ENCODE measurements at places on chromosomes 16 and 17.

- no peak for DNase-seq
Measured at GRCh38 chr17:81302861-81303333, 7.8 kb upstream of the SLC38A10 start.

DNA sequence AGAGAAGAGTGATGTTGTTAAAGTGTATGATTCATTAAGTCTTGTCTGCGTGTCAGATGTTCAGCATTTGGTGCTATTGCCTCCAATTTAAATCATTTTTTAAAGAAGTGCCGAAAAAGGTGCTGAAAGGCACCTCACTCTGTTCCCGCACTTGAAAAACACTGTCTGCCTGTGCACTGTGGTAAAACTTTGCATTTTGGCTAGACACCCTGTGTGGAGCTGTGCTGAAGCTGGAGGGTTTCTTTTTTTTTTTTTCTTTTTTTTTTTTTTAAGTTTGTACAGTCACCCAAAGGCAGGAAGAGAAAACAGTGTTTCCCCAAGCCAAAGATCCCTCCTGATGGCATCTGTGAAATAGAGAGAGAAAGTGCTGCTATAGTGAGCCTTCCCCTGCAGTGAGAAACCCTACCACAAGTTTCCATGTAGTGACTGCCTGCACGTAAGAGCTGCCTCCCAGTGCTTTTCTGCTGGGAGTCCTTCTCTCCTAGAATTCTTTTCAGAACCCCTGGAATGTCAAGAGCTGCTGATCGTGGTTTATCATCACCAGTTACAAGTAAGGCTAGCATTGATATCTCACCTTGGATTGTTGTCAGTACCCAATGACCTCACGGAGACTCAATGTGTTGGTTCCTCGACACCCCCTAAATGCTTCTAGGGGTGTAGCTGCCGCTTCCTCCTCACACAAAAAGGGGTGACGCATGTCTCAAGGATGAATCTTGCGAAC, 116.0 kb upstream of the SOX9 start:
- no peak for DNase-seq

GRCh38 chr17:79577485-79578187, 33.2 kb downstream of the RBFOX3 start:
- DNase-seq, result no peak

- DNase-seq, result no peak
Measured at GRCh38 chr16:83807327-83807709, 460 bp upstream of the HSBP1 start.

- DNase-seq, result no peak
Measured at GRCh38 chr17:32240750-32241149, 24.9 kb upstream of the RHBDL3 start.

DNA sequence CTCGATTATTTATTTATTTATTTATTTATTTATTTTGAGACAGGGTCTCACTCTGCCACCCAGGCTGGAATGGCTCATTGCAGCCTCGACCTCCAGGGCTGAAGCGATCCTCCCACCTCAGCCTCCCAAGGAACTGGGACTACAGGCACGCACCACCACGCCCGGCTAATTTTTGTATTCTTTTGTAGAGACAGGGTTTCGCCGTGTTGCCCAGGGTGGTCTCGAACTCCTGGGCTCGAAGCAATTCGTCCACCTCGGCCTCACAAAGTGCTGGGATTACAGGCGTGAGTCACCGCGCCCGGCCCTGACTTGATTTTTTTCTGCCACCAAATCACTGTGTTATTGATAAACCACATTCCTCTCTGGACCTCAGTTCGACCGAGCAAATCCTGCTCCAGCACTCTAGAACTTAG, 758 bp upstream of the RPL23A start:
- DNase-seq, result no peak

- no peak for DNase-seq
Measured at GRCh38 chr17:65409381-65409780, 152.1 kb downstream of the AXIN2 start.

- DNase-seq, result no peak
Measured at GRCh38 chr17:76139801-76140660, 1.0 kb downstream of the FOXJ1 start.

DNA sequence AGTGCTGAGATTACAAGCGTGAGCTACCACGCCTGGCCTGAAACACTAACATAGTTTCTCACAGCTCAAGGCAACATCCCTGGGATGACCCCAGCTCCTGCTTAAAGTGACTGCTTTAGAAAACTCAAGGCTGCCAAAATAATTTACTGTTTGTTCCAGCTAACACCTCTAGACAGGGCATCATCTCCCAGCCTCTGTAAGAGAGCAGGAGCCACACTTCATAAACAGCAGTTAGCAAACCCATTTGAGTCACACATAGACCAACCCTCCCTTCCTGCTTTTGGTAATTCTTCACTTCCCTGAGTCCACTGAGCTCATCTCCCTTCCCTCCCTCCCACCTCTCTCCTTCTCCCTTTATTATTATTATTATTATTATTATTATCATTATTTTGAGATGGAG, 201.3 kb downstream of the XYLT1 start:
- DNase-seq, result no peak

GRCh38 chr16:5045499-5046115, 11.9 kb upstream of the NAGPA start:
- DNase-seq, result no peak

DNA sequence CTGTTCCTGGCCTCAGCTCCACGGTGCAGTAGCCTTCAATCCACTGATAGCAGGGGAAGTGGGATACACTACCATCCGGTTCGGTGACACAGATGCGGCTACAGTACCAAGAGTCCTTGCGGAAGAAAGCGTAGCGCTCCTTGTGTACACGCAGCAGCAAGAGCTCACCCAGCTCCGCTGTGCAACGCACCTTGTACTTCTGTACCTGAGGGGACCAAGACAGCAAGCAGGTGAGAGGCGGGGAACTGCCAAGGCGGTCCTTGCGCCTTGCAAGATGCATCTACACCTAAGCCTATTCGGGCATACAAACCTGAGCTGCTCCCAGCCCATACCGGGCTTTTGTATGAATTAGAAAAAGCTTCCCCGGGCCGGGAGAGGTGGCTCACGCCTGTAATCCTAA, 1.5 kb downstream of the ALOXE3 start:
- no peak for DNase-seq

DNA sequence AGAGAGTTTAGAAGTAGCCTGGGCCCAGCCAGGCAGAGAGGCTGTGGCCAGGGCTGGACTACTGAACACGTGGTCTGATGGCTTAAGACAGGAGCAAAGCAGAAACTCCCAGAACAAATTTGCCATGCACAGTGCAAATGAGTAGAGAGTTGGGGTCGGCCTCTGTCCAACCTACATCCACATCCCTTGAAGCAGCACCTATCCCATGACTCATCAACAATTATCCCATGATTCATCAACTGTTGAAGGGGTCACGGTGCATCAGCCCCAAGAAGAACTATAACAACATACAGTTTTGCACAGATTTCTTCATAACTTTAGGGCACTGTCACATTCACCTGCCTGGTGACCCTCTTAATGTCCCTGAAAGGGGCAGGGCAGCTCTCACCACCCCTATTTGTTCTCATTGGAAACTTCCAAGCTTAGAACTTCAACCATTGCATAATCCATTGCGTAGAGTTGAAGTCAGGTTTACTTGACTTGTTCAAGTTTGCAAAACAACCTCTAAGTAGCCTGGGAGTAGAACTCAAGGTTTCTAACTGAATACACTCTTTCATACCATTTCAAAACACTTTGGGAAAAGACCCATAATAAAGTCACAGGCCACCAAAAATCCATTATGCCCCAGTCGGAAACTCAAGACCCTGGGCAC, 235.2 kb upstream of the CDH5 start:
- DNase-seq, result no peak

GRCh38 chr17:57557834-57558681, 187.0 kb downstream of the CCDC182 start:
- no peak for DNase-seq

GRCh38 chr16:64969221-64969620, 152.6 kb downstream of the CDH11 start:
- DNase-seq, result no peak

GRCh38 chr16:87860553-87861299, 8.6 kb downstream of the SLC7A5 start:
- no peak for DNase-seq

DNA sequence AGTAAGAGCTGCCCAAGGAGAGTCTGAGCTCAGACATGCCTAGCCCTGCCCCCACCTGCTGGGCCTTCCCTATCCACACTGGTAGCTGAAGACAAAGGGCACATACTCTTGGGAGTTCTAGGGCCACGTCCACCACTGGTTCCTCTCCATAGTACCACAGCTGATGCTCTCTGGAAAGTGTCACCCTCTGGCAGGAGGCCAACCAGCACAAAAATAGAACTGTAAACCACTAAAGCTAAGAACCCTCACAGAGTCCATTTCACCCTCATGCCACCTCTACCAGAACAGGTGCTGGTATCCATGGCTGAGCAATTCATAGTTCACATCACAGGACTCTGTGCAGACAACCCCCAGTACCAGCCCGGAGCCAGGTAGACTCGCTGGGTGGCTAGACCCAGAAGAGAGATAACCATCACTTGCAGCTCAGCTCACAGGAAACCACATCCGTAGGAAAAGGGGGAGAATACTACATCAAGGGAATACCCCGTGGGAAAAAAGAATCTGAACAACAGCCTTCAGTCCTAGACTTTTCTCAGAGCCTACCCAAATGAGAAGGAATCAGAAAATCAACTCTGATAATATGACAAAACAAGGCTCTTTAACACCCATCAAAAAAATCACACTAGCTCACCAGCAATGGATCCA, 115.3 kb downstream of the CEP112 start:
- no peak for DNase-seq

DNA sequence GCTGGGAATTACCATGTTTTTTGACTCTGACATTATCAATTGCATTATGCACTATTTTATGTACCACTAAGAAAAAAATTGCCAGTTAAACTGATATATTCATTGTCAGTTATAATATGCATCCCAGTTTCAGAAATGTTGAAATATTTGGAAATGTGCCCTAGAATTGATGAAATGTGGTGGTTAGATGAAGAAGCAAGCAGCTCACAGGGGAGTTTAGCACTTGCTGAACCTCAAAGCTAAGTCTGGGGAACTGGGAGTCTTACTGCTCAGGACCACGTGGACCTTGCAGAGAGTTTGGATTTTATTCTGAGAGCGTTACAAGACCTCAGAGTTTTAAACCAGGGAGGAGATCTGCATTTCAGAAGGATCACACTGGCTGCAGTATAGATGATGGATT, 67.9 kb downstream of the TNRC6C start:
- DNase-seq, result no peak

DNA sequence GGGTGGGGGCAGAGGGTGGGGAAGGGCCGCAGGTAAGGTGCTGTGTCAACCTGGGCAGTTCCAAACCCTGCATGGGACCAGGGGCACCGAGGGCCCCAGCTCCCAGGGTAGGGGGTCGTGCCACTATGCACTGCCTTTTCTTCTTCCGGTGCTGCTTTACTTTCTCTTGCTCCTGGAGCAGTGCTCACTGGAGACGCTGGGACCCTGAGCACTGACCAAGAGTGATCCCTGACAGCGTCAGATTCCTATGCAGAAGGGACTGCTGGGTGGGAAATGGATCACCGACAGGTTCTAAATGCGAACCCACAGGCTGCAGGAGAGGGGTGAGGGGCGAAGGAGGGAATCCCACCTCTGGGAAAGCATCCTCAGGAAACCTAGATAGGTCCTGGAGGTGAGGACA, 470.1 kb downstream of the SOX9 start:
- DNase-seq, result no peak

DNA sequence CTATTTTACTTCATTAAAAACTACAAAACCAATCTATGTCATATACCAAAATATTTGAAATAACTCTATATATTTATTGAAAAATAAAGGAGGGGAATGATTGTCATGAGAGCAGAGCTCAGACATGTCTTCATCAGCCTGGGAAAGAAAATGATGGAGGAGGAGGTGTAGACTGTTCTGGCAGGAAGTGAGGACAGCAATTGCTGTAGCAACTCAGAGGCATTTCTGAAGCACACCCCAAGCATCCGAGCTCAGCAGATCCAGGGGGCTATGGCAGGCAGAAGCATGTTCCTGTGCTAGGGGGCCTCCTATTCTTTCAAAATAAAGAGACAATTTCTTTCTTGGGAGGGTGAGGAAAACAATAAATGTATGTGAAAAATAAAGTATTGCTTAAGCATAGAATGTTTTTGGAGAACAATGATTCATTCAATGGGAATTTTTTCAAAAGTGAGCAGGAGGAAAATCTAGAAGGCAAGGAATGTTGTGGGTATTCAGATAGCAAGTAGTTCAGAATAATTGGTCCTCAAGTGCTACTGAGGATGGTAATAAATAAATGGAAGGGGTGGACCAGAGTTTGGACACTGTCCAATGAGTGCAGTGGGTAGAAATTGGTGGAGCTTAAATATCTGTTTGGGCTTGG, 383.4 kb downstream of the CDH11 start:
- no peak for DNase-seq

GRCh38 chr17:71217769-71218168, 903.1 kb upstream of the SOX9 start:
- no peak for DNase-seq

GRCh38 chr16:7419441-7419840, 86.8 kb downstream of the RBFOX1 start:
- no peak for DNase-seq

DNA sequence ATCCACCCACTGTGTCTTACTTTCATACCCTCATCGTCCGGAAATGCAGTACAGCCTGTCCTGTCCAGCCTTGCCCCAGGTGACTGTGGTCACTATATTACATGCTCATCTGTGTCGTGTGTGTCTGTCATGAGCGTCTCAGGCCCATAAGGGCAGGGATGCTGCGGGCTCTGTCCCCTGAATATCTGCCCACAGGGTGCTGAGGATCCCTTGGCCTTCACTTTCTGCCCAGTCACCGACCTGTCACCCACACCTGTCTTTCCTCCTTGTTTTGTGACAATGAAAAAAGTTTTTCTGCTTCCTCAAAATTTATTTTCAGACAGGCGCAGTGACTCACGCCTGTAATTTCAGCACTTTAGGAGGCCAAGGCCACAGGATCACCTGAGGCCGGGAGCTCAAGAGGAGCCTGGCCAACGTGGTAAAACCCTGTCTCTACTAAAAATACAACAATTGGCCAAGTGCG, 1.4 kb upstream of the CTRB1 start:
- no peak for DNase-seq

DNA sequence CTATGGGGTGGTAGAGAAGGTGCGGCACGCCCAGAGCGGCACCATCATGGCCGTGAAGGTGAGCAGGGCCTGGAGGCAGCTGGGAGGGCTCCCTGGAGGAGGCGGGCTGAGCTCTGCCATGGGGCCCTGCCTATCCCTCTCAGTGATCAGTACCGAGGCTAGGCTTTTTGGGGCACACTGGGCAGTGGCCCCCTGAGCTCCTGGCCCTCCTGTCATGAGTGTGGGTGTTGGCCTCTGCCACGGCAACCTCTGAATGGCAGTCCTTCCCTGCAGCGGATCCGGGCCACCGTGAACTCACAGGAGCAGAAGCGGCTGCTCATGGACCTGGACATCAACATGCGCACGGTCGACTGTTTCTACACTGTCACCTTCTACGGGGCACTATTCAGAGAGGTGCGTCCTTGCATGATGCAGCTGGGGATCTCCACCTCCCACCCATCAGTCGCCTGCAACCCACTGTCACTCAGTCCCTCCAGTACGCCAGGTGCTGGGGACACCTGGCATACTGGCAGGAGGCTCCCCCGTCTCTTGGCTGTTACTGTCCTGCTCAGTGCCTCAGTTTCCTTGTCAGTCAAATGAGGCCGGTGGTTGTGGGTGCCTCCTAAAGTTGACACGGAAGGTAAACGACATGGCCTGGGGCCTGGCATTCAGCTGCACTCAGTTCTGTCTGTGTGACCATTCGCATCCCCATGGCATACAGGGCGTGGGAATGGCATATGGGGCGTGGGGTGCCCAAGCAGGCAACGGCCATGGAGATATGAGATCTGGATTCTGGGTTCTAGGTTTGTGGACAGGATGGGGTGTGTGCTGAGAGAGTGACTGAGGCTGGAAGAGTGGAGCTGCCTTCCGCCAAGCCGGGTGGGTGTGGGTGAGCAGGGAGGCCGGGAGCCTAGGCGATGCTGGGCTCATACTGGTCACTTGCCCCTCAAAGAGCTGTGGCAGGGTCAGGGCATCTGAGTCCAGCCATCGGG, 16.4 kb downstream of the MAP2K3 start:
- no peak for DNase-seq

All from stimulated activated CD8-positive, alpha-beta memory T cell treated with anti-CD3 and anti-CD28 coated beads, Interleukin-4, amount 100 ng/mL, for 1 hour (primary cell).